GM23338 (cell line): ENCODE measurements at places on chromosomes 7 and 10.
A peak's percentile ranks its signal among the peaks of the same experiment; 100 is the strongest.

DNA sequence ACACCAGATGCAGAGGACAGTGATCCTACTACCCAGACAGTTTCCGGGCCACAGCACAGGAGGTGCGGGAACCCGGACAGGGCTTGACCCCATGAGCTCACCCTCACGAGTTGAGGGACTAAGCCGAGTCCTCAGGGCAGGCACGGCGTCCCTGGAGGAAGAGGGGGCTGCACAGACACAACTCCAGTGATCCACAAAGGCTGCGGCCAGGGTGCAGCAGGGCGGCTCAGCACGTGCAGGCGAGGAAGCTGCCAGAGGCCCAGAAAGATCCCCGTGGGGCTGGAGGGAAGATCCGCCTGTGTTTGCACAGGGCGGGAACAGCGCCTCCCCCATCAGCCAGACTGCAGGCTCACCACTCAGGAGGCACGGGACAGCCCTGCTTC lies 45.9 kb upstream of the TMEM72 start:
- DNase-seq, result peak; percentile 33

- DNase-seq, result no peak
Measured at GRCh38 chr7:3207387-3207902, 93.6 kb upstream of the SDK1 start.

DNA sequence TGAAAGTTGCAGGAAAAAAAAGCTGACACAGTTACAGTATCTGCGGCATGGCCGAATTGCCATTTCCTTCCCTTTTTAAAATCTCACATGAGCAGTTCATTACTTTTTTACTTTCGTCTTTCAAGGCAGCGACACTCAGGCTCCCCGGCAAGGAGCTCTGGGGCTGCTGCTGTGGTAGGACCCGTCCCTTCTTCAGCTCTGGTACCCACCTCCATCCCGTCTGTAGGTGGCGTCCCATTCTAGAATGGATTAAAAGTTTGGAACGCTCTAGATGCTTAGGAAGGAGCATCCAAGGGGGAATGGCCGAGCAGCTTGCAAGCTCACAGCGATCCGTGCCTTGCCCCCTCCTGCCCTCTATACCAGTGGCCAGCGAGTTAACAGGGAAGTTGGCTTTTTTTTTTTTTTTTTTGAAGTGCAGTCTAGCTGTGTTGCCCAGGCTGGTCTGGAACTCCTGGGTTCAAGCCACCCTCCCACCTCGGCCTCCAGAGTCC lies 22.8 kb upstream of the TTYH3 start:
- peak; percentile 93 for DNase-seq

- DNase-seq, result peak; percentile 38
Measured at GRCh38 chr7:158588085-158588877, 658 bp upstream of the PTPRN2 start.

GRCh38 chr10:3399756-3400155 lies 227.2 kb upstream of the PITRM1 start:
- no peak for DNase-seq
